Thyroid gland (tissue), 4 donors: ENCODE measurements at places on chromosomes 11 and 22. TPM values are rescaled to one million over a fixed set of nuclear protein-coding genes. Genes with fewer than 3 reads are reported as not detected.

The IGLL1 gene
- not detected for total RNA-seq

DNA sequence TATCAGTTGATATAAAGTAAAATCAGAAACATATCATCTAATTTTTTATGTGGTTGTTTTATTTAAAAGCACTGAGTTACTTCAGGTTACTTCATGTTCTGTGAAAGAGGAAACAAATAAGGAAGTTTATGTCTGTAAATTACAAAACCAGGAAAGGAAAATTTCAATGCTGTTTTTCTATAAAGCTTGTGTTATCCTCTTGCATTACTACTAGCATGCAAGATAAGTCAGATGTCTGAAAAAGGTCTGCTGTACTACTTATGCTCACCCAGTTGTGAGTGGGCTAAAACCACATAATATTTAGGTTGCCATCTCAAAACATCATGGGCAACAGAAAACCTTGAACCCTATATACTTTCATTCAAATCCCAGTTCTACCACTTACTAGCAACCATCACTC is 121.5 kb downstream of the ATG16L2 start:
- no peaks in the 10 kb centered on the region for H3K4me1 ChIP-seq
- DNase-seq: no peak
- H3K4me3 ChIP-seq: no peak overlapping the region
- H3K27ac ChIP-seq: no peak overlapping the region
- no peaks in the 10 kb centered on the region for H3K27me3 ChIP-seq
- no peaks in the 10 kb centered on the region for H3K36me3 ChIP-seq

- H3K4me3 ChIP-seq: no peak overlapping the region
- no peaks in the 10 kb centered on the region for H3K36me3 ChIP-seq
- no peaks in the 10 kb centered on the region for H3K27me3 ChIP-seq
- peaks cover 66% of the 10 kb centered on the region for H3K4me1 ChIP-seq
Observed at GRCh38 chr11:8717876-8718753, 35.5 kb downstream of the RPL27A start.

DNA sequence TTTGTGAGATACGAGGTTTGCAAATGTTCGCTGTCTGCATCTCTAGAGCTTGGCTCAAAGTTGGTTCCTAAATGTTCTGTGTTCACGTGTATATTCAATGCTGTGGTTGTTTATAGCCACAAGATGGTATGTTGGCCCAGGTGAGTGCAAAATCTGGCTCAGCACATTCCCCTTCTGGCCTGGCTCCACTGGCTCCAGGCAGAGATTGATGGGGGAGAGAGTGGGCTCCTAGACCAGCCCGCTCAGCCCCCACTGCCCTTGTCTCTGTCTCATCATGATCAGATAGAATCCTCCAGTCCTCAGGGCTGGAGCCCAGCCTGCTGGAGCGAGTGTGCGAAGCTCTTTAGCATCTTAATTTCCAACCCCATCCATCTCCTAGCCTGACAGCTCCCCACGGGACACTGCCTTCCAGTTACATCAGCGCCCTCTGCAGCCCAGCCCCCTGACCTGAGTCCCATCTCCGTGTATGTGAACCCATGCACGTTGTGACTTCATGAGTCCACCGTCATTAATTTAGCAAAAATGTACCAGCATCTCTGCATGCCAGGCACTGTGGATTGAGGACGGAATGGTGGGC is 2.0 kb downstream of the P2RX3 start:
- H3K27ac ChIP-seq: no peak overlapping the region
- no peak overlapping the region for H3K4me3 ChIP-seq
- no peaks in the 10 kb centered on the region for H3K36me3 ChIP-seq
- H3K4me1 ChIP-seq: peaks cover under 1% of the 10 kb centered on the region
- DNase-seq: no peak
- no peaks in the 10 kb centered on the region for H3K27me3 ChIP-seq

The C11orf86 gene
- total RNA-seq: not detected

The OR4A16 gene
- not detected for total RNA-seq

GRCh38 chr22:25383278-25383820 is 163.9 kb downstream of the CRYBB2 start:
- peak; percentile 37 for DNase-seq
- H3K4me1 ChIP-seq: peaks cover 50% of the 10 kb centered on the region
- H3K27me3 ChIP-seq: no peaks in the 10 kb centered on the region

DNA sequence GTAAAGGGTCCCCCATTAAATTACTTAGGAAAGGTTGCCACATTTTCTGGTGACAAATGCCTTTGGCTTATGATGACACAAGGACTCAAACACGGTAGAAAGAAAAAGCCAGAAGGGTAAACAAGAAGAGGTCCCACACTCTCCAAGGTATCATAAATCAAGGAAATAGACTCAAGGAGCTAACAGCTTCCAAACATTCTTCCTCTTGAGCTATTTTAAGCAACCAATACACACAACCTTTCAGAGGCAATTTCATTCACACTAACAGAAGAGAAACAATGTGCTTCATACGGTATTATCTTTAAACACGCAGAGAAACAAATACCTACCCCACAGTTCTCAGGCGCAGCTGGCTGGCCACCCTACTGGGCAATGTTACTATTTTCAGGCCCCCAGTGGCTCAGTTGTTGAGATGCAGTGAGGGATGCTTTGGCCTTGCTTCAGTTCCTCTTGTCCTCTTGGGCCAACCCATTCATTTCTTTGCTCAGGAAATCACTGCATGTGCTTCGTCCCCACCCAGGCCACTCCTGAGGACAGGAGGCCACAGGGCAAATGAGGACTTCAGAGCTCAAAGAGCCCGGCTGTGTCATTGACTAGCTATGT is 15.8 kb downstream of the ABTB2 start:
- DNase-seq: no peak
- H3K27ac ChIP-seq: no peak overlapping the region
- no peak overlapping the region for H3K4me3 ChIP-seq
- no peaks in the 10 kb centered on the region for H3K36me3 ChIP-seq
- no peaks in the 10 kb centered on the region for H3K4me1 ChIP-seq

GRCh38 chr22:19358703-19359553 is 67.4 kb upstream of the CLTCL1 start:
- no peak overlapping the region for H3K4me3 ChIP-seq
- DNase-seq: no peak

GRCh38 chr11:3982431-3982830 is 112.2 kb upstream of the RRM1 start:
- no peak overlapping the region for H3K27ac ChIP-seq
- no peaks in the 10 kb centered on the region for H3K36me3 ChIP-seq
- peaks cover 11% of the 10 kb centered on the region for H3K4me1 ChIP-seq
